ENCODE measurements at places on chromosomes 6 and 20.

- no peak for DNase-seq
These were observed 31.4 kb upstream of the SIRPG start for GRCh38 chr20:1688886-1689538.

GRCh38 chr6:84278321-84278998 lies 51.0 kb upstream of the CEP162 start:
- DNase-seq, result no peak

DNA sequence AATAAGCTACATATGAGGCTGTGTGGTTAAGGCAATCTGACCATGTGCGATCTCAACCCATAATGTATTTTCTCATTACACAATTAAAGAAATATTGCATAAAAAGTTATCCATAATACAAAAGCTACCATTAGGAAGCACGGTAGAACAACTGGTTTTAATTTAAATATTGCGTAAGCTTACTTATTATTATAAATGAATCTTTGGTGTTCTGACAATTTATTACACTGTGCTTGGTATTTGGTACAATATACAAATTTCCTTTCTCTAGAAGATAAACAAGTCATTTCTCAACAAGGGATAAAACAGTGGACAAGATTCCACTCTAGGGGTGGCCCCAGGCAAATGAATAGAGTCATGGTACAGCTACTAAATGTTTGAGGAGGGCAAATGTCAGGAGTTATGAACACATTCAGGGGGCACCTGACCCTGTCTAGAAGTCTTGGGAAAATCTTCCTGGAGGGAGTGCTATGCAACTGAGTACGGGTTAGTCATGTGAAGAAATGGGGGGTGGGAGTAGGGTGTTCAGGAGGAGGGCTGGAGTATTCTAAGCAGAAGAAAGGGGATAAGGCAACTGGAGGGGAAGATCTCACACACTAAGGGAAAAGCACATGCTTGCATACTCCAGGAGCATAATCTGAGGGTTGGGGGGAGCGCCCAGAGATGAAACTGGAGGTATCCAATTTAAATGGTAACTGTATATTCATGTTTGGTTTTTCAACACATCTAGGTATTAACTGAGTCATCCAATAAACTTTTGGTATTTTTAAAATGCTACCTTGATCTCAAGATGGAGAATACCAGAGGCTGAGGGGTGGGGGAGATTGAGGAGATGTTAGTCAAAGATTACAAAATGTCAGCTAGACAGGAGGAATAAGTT lies 296.9 kb upstream of the SGK1 start:
- no peak for DNase-seq

DNA sequence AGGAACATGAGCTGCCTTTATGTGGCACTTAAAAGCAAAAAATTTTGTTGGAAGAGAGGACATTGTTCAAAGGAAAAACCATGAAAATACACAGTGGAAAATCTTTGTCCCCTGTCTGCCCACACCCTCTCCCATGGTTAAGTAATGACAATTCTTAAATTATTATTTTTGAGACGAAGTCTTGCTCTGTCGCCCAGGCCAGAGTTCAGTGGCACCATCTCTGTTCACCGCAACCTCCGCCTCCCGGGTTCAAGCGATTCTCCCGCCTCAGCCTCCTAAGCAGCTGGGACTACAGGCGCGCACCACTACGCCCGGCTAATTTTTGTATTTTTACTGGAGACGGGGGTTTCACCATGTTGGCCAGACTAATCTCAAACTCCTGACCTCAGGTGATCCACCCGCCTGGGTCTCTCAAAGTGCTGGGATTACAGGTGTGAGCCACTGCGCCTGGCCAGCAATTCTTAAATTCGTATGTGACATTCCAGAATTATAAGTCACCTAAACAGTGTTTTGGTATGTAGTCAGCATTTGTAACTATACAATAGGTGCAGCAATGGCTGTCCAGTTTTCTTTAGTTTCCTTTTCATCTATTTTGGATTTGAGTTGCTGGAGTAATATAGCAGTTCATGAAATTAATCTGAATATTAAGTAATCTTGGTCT lies 636 bp upstream of the SSR1 start:
- DNase-seq, result no peak

- no peak for DNase-seq
These were observed 1309.4 kb downstream of the EPHA7 start for GRCh38 chr6:92109956-92110355.

DNA sequence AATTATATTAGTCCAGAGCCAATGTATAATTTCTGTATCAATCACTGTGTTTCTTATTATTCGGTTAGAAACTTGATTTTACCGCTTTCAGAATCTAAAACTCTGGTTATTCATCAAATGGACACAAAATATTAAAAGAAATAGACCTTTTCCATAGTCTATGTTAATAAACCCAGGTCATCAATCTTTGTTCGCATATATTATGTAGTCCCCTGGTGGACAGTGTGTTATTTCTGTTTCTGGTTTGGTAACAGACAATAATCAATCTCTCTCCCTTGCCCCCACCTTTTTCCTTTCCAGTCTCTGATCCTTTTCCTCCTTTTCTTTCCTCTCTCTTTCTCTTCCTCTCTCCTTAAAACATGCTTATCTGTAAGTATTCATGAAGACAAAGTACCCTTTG lies 139.0 kb downstream of the FLRT3 start:
- DNase-seq, result no peak

DNA sequence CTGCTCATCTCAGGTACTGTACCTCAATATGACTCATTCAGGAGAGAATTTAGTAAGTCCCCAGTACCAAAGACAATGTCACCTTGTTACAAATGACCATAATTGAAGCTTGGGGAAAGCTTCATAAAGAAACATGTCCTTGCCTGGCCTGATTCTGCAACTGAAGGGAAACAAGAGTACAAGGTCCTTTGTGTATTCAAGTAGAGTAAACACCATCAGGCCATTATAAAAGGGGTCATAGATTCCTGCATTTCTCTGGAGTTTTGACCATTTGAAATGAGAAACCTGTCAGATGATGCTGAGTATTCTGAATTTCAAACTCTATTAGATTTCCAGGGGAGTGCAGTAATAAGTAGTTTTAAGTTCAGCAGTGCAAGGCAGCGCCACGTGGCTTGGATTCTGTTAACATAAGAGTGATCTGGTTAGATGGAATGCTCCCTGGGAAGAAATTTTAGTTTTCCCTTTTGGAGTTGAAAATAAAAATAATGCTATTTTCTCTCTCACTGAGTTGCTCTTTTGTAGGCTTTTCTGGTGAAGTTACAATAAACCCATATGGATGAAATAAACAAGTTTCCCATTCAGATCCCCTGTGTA lies 1054.3 kb downstream of the EPHA7 start:
- DNase-seq, result no peak

DNA sequence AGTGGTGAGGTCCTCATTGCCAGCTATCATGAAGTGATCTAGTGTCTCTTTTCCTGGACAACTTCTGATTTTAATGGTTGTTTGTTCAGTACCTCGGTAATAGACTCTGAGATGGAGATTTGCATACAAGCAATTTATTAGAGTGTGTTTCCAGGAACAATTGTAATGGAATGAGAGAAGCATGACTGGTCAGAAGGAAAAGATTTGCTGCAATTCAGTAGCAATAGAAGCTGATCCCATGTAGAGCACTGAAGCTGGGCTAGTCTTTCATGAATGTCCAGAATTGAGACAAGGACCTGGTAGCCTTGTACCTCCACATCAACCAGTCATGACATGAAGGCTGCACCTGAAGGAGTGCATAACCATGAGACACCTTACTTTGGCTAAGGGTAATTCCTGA lies 526.5 kb downstream of the NKAIN2 start:
- no peak for DNase-seq

DNA sequence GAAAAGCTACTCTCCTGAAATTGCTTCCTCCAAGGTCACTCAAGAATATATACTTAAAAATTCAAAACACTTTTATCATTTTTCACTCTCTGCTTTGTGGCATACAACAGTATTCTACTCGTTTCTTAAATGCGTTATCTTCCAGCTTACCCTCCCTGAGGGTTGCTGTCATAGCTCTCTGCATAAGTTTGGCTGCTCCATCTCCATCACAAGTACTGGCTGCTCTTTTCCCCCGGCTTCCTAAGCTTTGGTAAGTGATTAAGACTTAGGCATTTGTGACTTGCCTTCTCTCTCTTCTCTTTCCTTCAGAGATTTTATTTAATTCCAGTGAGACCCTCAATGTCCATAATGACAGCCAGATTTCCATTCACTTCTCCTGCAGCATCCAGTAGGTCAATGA lies 128.3 kb downstream of the NKAIN2 start:
- no peak for DNase-seq

DNA sequence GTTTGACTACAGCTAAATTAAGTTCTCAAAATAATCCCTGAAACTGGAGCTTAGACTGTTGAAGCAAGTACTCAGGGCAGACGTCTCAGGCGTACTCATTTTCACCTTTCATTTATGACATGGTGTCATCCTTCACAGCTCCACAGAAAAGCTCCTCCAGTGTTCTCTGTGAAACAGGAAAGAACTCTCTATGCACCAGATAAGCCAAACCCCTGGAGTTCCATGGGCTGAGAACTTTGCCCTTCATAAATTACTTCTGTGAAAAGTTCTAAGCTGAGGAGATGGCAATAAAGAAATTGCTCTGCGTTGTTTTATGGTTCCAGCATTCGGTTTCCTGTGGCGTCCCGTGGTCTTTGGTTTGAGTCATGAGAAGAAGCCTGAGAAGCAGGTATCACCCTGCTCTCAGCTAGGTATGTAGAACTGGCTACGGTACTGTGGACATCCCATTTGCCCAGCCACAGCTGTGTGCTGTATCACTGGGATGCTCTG lies 20.2 kb upstream of the RREB1 start:
- DNase-seq, result no peak

GRCh38 chr6:24690593-24690992 lies 23.7 kb downstream of the ACOT13 start:
- DNase-seq, result no peak

DNA sequence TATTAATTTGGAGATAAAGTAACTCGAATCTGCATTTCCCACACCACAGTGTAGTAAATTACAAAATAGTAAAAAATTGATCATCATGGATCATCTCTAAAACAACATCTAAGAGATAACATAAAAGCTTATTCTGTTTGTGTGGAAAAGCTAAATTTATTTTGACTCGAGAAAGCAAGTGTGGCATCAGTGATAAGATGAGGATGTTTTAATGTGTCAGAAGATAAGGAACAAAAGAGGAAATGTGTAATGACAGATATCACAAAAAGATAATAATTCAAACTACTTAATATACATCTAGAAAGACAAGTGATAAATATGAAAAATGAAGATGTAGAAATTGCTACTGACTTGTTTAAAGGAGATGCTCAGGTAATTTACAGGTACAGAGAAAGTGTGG lies 74.1 kb downstream of the DNAH8 start:
- no peak for DNase-seq

- DNase-seq, result no peak
These were observed 80.5 kb downstream of the CEBPB start for GRCh38 chr20:50271176-50271575.

DNA sequence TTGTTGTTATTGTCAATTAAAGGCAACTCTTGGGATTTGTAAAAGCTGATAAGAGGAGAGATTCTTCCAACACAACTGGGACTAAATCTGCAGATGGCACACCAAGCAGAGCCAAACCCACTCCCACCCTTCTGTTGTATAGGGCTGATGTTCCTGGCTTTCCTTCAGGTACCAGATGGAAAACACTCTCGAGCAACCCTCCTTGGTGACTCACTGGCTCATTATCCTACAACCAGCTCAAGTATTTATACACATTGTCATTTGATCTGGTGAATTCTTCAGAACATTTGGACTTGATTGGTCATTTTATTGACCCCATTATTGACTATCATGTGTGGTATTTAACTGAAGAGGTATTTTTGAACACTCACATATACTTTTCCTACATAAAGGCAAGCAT lies 190.3 kb upstream of the PCSK2 start:
- DNase-seq, result no peak

DNA sequence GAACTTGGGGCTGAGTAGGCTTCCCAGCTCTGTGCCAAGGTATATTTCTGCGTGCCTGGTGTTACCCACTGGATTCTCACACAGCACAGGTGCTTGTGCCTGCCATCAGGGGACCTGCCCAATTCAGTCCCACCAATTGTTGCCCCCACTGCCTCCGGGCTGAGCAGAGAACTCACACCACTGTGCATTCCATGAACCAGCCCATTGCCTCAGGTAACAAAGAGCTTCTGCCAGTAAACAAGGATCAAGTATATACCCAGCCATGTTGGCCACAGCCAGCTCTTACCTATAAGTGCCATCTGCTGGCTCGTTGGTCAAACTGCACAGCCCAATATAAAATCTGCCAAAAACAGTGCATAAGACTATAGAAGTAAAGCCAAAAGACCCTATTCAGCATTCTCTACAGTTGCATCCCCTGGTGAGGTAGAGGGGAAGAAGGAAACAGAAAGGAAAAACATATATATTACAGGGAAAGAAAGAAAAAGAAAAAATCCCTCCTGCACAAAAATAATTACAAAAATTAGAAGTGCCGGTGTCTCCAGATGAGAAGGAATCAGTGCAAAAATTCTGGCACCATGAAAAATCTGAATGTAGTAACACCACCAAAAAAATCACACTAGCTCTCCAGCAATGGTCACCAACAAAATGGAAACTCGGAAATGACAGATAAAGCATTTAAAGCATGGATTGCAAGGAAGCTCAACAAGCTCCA lies 241.4 kb downstream of the IBTK start:
- DNase-seq, result no peak

GRCh38 chr20:61878478-61879302 lies 187.0 kb downstream of the TAF4 start:
- DNase-seq, result no peak

DNA sequence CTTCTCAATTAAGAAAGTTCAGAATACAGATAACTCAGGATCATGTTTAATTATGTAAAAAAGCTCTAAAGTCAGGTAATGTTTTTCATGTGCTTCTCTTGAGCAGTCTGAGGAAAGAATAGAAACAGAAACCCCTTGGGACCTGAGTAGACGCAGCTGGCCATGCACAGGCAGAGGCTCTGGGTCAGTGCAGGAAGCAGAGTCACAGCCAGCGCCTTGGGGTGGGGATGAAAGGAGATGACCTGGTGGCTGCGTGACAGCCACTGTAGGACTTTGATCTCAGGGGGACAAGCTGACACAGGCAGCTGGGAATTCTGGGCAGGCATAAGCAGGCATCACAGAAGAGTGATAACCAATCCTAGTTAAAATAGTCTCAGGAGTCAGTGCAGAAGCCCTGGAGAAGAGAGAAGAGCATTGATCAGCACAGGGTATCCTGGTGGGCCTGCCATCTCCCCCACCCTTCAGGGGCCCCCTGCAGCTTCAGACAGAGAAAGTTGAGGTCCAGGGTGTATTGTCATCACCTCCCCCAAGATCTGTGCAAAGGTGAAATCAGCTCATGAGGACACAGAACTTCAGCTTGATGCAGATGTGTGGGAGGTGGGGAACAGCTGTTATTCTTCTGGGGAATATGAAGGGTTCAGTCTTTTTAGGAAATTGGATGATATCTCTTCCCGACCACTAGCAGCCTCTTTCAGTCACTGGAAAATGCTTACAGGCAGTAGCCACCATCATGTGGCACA lies 6.4 kb downstream of the HLA-DQB1 start:
- no peak for DNase-seq

Measured in non-pigmented ciliary epithelial cell (primary cell).